NCI-H510A (cell line): ENCODE measurements at places on chromosomes 4 and X.

DNA sequence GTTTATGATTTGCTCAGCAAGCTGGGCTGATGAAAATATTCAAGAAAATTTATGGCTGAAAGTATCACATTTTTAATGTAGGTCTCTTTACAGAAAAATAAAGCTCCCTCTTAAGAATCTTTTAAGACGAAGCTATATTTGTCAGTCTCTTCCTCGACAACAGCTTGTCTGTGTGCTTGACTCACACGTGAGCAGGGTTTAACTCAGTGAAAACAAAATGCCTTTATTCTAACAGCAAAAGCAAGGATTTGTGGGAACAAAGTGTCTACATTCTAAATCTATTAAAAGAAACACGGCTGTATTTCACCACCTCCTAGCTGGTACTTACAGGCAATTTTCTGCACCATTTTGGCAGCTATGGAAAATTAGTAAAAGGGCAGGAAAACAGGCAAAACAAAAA, 75.5 kb downstream of the NYX start:
- DNase-seq: no peak

DNA sequence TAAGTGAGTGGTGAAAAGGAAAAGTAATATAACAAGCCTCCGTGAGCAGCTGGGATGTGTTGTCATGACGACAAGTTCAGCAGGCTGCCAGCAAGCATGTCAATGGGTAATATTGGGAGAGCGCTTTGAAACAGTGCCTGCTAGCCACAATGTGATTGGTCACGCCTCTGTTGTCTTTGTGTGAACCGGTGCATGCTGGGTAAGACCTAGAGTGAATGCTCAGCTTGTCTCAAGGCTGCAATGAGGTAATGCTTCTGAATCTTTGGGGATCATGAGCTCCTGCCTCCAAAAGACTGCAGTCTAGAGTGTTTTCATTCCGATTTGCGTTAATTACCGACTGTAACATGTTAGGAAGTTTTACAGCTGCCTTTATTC, 54.9 kb downstream of the STOX2 start:
- DNase-seq: peak; percentile 34

DNA sequence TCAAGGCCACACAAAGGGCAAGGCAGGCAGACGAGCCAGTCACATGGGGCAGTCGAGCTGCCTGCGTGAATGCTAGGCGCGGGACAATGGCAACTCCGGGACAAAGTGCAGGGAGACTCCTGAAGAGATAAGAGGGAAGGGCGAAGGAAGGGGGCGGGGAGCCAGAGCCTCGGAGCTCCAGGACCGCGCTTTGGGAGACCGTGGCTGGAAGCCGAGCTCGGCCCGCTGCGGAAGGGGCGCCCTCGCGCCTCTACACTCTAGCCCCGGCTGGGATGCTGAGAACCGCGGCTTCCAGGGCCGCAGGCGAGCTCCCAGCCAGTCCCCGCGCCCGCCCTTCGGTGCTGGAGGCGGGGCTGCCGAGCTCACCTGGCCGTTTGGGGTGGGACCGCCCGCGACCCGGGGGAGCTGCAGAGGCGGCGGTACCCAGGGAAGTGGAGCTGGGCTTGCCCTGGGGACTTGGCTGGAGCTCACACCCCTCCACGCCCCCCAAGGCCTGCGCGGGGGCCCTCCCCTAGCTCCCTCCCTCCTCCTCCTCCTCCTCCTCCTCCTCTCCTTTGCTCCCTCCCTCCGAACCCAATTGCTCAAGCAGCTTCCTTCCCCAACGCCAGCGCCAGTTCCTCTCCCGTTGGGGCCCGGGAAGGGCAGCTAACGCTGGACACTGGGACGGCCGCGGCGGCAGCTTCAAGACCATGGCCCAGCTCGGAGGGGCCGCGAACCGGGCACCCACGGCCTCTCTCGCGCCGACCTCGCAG, at the start of gene SOWAHD:
TSS of gene SOWAHD (plus strand) at position 610 of the 752 bp plus-strand sequence. CDS start at position 690, 80 bp downstream.
- DNase-seq: peak; percentile 57

GRCh38 chr4:15936495-15936894, 2.0 kb downstream of the FGFBP1 start:
- DNase-seq: peak; percentile 8

DNA sequence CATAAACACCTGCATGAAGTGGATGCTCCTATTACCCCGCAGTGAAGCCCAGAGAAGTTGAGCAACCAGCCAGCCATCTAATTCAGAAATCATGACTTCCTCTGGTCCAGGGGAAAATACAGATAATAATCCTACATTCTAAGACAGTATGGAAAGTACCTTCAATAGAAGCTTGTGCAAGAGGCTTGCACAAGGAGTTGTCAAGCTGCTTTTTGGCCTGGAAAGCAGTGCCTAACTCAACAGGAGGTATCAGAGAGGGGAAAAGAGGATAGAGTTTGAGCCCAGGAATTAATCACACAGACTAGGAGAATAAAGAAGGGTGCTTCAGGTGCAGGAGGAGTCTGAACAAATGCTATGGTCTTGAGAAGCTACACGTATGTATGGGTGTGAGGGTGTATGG, 26.7 kb downstream of the TMEM192 start:
- no peak for DNase-seq

GRCh38 chr4:88697141-88697540, 488 bp downstream of the NAP1L5 start:
- DNase-seq: no peak

DNA sequence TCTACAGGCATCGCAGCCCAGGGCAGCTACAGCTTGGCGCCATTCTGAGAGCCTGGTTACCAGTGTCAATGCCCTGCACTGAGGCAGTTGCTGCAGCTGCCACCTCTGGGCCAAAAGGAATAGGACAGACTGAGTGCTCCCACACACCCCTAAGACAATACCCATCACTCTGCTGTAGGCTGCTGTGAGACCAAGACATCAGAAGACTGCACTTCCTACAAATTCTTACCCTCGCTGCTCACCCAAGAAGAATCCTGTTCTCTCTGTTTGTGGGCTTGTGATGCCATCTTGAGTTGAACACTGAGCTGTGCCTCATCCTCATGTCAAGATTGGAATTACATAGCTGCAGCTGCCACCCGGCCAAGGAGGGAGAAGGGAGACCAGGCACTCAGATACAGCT, 1847.0 kb upstream of the PCDH10 start:
- no peak for DNase-seq

- DNase-seq: no peak
These were observed 11.1 kb downstream of the CNGA2 start for GRCh38 chrX:151745651-151746050.

DNA sequence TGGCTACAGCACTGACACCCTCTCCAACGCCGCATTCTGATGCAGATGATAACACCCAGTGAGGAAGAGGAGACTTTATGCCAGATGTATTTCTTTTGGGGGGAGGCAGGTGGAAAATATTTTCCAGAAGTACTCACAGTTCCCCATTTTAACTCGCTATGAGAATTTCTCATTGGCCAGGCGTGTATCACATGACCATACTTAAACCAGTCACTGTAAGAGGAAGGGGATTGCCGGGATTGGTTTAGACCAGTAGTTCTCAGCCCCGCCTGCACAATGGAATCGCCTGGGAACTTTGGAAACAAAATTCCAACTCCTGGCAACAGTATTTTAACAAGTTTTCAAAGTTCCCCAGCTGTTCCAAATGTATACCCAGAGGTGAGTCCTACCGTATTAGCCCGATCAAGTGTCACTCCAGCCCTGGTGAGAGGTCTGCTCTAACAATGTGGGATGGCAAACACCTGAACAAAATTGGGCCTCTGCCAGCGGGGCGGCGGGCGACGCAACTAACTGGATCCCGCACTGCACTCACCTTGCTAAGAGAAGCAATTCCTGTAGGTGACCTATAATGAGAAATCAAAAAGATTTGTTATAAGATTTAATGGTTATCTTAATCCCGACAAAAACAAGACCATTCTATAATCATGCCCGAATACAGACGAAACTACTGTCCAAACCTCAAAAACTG, 2.9 kb upstream of the MSL3 start:
- DNase-seq: peak; percentile 29

DNA sequence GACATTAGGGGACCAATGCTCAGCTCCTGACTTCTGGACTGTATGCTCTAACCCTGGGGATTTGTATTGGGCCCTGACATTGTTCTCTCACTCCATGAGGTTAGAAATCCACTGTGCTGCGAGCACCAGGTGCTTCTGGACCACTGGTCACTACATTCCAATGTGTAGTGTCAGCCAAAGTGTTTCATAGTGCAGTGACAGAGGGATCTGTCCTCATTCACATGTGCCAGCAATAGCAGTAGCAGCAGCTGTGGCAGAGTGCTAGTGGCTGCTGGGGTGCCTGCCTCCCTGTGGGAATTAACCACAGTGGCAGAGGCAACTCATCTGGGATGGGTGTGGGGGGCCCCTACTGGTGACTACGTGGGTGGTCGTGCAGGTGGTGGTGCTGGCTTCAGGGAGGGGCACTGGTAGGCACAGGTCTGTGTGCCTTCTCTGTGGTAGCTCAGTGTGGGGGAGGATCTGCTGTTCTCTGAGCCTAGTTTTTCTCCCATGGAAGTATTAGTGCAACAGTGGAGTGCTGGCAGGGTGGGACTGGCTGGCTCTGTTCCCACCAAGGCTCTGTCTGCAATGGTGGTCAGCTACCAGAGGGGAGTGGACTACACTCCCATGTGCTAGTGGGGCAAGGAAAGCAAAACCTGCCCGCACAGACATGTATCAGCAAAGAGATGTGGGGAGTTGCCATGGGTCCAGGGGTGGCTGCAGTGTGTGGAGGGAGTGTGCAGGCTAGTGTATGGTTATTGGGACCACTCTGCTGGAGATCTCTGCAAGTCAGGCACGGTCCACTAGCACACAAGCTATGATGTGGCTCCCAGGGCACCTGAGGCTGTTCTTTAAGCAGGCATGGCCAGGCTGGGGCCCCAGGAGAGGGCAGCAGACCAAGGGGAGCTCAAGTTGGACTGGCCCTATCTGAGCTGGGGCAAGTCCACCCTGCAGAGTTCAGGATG, 78.5 kb downstream of the SCLT1 start:
- DNase-seq: no peak

DNA sequence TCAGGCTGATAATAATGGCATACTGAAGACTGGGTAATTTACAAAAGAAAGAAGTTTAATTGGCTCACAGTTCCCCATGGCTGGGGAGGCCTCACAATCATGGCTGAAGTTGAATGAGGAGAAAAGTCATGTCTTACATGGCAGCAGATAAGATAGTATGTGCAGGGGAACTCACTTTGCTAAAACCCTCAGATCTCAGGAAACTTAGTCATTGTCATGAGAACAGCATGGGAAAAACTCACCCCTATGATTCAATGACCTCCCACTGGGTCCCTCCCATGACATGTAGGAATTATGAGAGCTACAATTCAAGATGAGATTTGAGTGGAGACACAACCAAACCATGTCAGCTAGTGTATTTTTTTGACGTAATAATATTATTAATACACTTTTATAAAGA, 149.8 kb upstream of the BOD1L1 start:
- no peak for DNase-seq

DNA sequence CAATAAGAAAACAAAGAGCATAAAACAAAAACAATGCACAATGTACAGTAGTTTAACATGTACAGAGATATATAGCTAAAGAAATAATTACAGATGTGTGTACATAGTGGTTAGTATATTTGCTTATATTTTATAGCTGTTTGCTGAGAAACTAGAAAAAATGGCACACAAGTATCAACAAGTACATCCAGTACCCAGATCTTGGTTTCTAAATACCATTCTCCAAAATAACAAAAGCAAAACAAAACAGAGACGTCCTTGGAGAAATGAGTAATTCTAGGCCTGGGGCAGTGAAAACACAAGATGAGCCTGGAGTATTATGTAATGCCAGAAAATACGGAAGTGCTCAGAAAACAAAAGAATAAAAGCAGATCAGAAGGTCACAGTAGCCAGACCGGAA, 189.6 kb downstream of the TMEM47 start:
- DNase-seq: no peak

- no peak for DNase-seq
These were observed 57.9 kb downstream of the CPLX1 start for GRCh38 chr4:768076-768475.

- no peak for DNase-seq
These were observed 103.5 kb upstream of the BOD1L1 start for GRCh38 chr4:13731019-13731418.

DNA sequence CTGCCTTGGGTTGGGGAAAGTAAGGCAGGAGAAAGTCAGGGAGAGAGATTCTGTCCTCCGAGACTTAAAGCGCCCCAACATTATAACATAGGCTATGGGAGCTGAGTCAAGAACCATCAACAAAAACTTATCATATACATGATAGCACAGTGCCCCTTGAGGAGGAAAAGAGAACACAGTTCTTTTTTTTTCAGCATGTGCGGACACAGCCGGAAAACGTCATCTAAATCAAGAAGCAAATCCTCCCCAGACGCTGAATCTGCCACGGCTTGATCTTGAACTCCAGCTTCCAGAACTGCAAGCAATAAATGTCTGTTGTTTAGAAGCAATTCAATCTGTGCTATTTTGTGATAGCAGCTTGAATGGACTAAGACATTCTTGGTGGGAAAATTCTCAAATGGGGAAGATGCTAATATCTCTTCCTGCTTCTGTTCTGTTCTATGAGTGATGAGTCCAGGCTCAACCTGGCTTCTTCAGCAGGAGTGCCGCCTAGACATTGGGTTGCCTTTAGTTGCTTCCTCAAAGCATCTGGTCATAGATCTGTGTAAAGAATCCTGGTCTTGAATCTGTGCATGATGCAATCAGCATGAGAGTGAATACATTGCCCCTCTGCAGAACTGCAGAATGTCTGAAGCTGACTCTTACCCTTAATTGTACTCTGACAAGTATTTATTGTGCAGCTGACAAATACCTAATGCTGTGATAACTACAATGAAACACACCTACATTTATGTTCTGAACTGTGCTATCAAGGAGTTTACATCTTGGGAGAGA, 549.8 kb upstream of the PRKX start:
- no peak for DNase-seq

DNA sequence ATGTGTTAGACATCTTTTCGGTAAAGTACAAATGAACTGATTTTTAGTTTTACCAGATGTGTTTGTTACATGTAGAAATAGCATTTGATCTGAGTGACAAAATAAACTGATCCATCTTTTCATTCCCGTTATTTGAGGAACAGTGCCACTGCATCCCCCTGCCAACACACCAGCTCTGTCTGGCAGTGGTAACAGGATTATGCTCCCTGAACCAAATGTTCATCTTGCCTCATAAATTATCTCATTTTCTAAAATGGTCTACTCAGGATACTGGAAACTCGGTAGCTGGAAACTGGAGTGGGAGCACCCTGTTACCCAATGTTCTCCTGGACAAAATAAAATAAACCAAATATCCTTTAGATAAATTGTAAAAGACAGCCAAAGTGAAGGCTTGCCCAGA, 171.6 kb downstream of the FAT4 start:
- no peak for DNase-seq

GRCh38 chr4:17309567-17310268, 202.2 kb downstream of the QDPR start:
- DNase-seq: no peak

DNA sequence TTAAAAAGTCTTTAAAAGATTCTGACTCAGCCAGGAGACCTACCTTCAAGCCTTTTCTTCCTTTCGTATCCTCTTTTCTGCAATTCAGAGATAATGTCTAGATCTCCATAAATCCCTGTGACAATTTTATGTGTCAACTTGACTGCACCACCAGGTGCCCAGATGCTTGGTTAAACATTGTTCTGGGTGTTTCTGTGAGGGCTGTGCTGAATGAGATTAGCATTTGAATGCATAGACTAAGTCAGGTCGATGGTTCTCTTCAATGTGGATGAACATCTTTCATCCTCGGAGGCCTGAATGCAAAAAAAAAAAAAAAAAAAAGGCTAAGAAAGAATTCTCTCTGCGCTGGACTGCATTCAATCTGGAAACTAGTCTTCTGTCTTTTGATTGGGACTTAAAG, 1082.7 kb downstream of the NLGN4X start:
- no peak for DNase-seq

- DNase-seq: peak; percentile 31
These were observed 21.2 kb downstream of the HERC3 start for GRCh38 chr4:88613417-88613875.

GRCh38 chr4:117889978-117890377, 144.3 kb upstream of the NDST3 start:
- DNase-seq: no peak
